Stimulated activated CD8-positive, alpha-beta memory T cell treated with anti-CD3 and anti-CD28 coated beads, Interleukin-2, amount 100 ng/mL, for 1 hour (primary cell): ENCODE measurements at places on chromosomes 6 and 20.

- DNase-seq: no peak
These were observed 251.4 kb upstream of the MANEA start for GRCh38 chr6:95325916-95326315.

GRCh38 chr6:157442291-157442690, 61.3 kb downstream of the ZDHHC14 start:
- no peak for DNase-seq

DNA sequence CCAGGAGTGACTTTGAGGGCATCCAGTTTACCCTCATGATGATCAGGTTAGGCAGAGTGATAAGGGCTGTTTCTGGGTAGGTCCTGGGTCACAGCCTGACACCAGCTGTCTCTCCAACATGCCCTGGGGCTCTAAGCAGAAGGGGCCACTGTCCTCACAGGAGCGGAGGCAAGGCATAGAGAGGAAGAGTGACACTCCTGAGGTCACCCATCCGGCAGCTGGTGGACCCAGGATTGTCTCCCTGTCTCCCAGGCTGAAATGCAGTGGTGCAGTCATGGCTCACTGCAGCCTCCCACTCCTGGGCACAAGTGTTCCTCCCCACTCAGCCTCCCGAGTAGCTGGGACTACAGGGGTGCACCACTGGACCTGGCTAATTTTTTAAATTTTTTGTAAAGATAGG, 12.0 kb downstream of the DLGAP4 start:
- no peak for DNase-seq

GRCh38 chr6:71982389-71982788, 96.0 kb downstream of the RIMS1 start:
- no peak for DNase-seq

GRCh38 chr6:82208913-82209312, 38.6 kb downstream of the IBTK start:
- DNase-seq: no peak
